ENCODE measurements at places on chromosomes 6 and 20.

GRCh38 chr20:9287826-9288225 lies 218.9 kb downstream of the PLCB4 start:
- DNase-seq, result no peak

DNA sequence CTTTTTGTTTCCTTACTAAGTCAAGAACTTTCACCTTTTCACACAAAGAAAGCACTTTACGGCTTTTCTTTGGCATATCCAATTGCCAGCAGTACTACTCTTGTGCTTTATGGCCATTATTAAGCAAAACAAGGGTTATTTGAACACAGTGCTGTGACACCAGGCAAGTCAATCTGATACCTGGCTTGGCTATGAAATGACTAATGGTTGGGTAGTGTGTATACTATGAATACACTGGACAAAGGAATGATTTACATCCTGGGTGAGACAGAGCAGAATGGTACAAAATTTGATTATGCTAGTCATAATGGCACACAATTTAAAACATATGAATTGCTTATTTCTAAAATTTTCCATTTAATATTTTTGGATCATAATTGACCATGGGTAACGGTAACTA lies 22.1 kb upstream of the ADGRF1 start:
- no peak for DNase-seq

DNA sequence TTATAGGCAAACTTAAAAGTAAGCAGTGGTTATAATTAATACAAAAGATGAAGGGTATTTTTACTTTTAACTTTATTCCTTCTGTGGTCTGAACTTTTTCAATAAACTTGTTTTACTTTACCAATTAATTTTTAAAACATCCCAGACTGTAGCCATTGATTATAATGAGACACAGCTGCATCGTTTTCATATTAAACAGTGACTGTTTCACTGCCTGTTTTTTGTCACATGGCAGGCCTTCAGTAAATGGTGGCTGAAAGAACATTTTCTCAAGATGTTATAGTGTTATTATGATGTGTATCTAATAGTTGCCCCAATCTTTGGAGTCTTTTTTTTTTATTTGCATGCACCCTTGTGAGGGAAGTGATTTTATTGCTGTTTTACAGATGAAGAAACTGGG lies 95.1 kb downstream of the PLCB4 start:
- DNase-seq, result no peak

- no peak for DNase-seq
These were observed 9.7 kb downstream of the FUCA2 start for GRCh38 chr6:143501851-143502250.

DNA sequence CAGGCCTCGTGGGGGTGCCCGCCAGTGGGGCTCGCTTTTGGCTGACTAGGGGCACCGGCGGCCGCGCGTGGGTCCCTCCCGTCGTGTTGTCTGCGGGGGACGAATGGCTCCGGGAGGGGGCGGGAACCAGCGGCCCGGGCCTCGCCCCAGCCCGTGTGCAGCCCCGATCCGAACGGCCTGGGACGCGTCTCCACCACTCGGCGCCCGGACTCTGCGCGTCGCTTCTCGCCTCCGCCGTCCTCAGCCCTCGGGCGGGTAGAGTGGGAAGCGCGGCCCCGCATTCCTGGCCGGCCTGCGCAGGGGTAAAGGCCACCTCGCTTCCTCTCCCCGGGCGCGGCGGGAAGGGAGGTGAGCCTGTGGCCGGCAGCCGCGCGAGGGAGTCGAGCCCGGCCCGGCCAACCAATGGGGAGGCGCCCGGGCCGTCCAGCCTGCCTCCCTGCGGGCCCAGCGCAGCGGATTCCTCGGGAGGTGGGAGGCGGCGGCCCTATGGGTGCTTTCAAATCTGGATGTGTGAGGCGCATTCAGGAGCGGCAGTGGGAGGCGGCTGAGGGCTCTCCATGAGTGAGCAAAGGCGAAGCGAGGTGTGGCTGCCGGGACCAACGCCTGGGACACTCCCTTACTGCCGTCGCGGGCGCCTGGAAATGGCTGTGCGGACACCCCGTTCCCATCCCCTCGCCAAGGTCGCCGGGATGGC lies 1.1 kb upstream of the ZBTB46 start:
- DNase-seq, result no peak

Data from fibroblast of skin of left biceps (primary cell).